ENCODE measurements at places on chromosomes 13 and 19.
A peak's percentile ranks its signal among the peaks of the same experiment; 100 is the strongest.

DNA sequence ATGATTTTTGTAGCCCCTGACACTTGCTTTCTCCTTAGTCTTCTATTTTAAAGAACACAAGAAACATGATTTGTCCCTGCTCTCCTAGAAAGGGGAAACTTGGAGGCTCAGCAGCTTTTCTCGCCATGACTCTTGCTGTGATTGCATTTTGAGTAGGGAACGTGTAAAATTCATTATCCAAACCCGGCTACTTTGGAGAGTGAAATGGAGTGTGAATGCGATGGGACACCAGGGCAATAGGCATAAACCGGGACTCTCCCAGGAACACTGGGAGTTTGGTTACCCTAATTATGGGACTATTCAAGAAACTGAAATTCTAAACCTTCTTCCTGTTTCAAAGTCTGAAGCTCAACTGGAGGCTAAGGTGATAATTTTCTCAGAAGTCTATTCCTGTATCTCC, 181.7 kb upstream of the RFC3 start:
- no peak for DNase-seq

GRCh38 chr19:2239771-2240770, 3.4 kb downstream of the SF3A2 start:
- peak; percentile 53 for DNase-seq

DNA sequence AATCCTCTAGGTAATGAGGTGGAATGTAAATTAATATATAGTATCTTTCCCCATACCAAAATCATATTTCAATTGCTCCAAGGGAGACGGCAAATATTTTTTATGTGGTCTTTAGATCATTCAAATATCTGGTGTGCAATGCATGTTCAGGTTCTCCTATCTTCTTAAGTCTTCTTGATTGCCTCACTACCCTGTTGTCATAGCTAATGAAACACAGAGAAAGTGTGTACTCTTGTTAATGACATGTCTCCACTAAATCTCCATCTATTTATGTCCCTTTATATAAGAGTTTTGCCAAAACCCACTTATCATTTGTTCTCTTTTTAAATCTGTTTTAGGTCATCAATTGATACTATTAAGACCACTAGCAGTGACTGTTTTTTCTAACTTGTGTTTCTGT, 6.6 kb downstream of the STARD13 start:
- no peak for DNase-seq

DNA sequence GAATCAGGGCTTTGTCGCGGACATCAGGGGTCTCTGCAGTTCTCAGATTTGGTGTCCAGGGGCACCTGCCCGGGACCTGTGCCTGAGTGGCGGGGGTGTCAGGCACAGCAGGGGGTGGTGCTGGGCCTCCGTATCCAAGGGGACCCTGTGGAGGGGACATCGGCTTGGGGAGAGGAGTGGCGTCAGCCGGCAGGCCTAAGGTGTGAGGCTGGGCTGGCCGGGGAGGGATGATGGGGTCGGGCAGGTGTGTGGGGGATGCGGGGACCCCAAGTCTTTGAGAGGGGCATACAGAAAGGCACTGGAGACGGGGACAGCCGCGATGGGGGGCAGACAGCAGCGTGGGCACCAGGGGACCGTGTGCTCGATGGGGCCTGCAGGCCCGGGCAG, 2.5 kb downstream of the EFNA2 start:
- DNase-seq = no peak

- DNase-seq = peak; percentile 80
These were observed 33.4 kb downstream of the DNAJC3 start for GRCh38 chr13:95710313-95710712.

- peak; percentile 11 for DNase-seq
These were observed 363.6 kb upstream of the NBEA start for GRCh38 chr13:34578471-34578870.

- no peak for DNase-seq
These were observed 23.0 kb upstream of the MIER2 start for GRCh38 chr19:367561-367960.

DNA sequence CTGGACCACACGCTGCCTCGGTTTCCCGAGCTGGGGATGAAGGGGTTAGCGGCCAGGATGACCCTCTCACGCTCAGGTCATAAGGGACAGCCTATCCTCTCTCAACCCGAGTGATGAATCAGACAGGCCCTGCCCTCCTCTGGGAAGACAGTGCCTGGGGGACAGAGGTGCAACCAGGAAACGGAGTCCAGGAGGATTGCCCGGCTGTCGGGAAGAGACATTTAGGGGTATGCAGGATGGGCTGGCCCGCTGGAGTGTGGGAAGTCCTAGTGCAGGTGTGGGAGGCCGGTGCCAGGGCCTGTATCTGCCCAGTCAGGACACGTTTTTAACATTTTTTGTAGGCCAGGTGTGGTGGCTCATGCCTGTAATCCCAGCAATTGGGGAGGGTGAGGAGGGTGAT, 8.3 kb downstream of the LSM7 start:
- no peak for DNase-seq

DNA sequence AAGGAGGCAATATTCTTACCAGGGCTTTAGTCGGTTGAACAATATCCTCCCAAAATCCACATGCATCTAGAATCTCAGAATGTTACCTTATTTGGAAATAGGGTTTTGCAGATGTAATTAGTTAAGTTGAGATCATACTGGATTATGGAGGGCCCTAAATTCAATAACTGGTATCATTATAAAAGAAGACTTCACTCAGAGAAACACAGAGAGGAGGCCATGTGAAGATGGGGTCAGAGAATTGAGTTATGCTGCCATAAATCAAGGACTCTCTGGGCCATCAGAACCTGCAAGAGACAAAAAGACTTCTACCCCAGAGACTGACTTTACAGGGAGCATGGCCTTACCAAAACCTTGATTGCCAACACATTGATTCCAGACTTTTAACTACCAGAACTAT, 1611.1 kb downstream of the SLITRK5 start:
- no peak for DNase-seq

- no peak for DNase-seq
These were observed 812.0 kb downstream of the DACH1 start for GRCh38 chr13:71055047-71055446.

- DNase-seq = no peak
These were observed 4.2 kb downstream of the KANK3 start for GRCh38 chr19:8338835-8339234.

- DNase-seq = no peak
These were observed 2.6 kb upstream of the DENND1C start for GRCh38 chr19:6484230-6484629.

DNA sequence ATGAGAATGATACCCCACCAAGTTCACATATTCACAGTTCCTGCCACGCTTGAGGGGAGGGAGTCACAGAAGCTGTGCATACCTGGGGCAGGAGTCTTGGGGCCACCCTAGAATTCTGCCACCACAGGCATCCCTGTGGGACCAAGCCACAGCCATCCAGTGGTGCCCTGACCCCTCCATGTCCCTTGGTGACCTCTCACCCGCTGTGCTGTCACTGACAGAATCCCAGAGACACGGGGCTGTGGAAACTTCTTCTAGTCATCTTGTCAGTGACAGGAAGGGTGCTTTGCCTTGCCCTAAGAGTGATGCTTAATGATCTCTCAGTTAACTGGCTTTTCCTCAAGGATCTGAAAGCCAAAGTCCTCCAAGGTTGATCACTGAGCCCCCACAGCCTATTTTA, 58.4 kb upstream of the UQCRFS1 start:
- DNase-seq = no peak

- no peak for DNase-seq
These were observed 671.5 kb upstream of the PCDH20 start for GRCh38 chr13:62087124-62087523.
